ENCODE measurements at places on chromosomes 2 and 18.

DNA sequence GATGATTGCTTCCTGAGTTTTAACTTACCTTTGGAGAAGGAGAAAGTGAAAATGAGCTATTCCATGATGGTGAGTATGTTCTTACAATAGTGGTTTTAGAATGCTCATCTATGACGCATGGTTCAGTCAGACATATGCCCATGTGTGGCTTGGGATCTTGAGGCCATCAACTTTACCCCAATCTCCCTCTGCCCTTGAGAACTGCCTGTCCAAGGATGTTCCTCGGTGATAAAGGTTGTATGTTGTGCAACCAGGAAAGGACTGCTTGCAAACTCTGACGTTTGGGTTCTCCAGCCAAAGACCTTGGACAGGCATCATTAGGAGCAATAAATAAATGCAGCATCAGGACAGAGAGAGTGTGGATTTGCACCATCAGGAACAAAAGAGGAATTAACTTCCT is 165.0 kb downstream of the ZEB2 start:
- DNase-seq, result no peak

DNA sequence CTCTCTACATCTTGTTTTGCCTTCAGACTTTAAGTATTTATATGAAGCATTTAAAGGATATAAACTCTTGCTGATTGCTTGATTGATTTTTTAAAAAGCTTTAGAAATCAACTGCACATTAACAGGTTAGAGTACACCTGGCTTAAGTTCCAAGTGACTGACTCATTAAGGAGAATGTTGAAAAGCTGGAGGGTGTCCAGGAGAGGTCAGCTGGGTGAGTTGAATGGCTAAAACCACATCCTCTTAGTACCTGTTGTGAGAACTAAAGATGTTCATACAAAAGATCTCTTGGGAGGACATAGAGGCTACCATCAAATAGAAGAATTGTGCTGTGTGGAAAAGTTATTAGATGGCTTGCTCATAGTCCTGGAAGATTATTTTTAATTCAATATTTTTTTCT is 206.8 kb downstream of the TXNL1 start:
- DNase-seq, result peak; percentile 50

DNA sequence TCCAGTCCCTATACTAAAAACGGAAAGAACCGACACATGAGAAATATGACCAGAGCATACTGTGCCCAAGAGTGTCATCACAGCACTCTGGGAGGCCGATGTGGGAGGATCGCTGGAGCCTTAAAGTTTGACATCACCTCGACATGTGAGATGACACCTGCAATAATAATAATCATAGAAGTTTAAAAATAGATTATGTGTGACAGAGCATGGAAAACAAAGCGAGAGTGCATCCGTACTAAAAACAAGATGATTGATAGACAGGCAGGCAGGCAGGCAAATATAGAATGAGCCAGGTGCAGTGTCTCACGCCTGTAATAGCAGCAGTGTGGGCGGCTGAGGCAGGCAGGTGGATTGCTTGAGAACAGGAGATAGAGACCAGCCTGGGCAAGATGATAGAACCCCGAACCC is 114.8 kb upstream of the ANKRD30BL start:
- DNase-seq, result no peak

GRCh38 chr2:160433466-160434140 is 60.0 kb downstream of the RBMS1 start:
- DNase-seq, result no peak

- no peak for DNase-seq
Observed at GRCh38 chr2:229733611-229734245, 19.4 kb upstream of the DNER start.
